CD8-positive, alpha-beta T cell (primary cell): ENCODE measurements at places on chromosomes 3 and 15. TPM values are rescaled to one million over a fixed set of nuclear protein-coding genes. Genes with fewer than 3 reads are reported as not detected.

Gene NCEH1
- total RNA-seq = 0.87 TPM

Gene SPINT1
- 0.14 TPM for total RNA-seq

Gene XCR1
- not detected for total RNA-seq

Gene TUBGCP5
- total RNA-seq = 38.5 TPM
